Colonic mucosa (tissue), 4 donors: ENCODE measurements at places on chromosomes 16 and 17. TPM values are rescaled to one million over a fixed set of nuclear protein-coding genes. Genes with fewer than 3 reads are reported as not detected.

Gene SLC5A10
- total RNA-seq: not detected

Gene ODAD4
- 0.15 TPM for total RNA-seq

DNA sequence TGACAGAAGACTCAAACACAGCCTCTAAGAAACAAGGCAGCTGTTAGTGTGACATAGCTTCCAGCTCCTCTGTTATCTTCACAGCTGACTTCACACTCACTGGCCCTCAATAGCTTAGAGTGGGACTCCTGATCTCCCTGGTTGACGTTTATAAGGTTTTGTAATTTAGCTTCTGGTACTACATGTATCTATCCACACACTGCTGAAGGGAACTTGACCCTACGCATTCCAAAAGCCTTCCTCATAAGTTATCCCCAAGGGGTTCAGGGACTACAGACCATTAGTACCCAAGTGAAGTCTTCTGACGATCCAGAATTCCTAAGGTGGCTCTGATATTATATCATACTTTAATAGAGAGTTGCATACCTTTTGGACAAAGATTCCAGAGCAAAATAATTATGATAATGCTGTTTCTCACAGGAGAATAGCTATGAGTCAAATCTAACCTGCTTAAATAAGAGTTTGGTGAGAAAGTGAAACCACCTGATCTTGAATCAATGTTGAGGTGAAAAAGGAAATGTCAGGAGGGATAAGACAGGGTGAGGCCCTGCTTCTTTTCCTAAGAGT is 14.5 kb downstream of the ACACA start:
- no peak for DNase-seq

Gene PRSS53
- 2.6 TPM for total RNA-seq

GRCh38 chr16:69077251-69077650 is 28.2 kb upstream of the HAS3 start:
- no peak for DNase-seq

DNA sequence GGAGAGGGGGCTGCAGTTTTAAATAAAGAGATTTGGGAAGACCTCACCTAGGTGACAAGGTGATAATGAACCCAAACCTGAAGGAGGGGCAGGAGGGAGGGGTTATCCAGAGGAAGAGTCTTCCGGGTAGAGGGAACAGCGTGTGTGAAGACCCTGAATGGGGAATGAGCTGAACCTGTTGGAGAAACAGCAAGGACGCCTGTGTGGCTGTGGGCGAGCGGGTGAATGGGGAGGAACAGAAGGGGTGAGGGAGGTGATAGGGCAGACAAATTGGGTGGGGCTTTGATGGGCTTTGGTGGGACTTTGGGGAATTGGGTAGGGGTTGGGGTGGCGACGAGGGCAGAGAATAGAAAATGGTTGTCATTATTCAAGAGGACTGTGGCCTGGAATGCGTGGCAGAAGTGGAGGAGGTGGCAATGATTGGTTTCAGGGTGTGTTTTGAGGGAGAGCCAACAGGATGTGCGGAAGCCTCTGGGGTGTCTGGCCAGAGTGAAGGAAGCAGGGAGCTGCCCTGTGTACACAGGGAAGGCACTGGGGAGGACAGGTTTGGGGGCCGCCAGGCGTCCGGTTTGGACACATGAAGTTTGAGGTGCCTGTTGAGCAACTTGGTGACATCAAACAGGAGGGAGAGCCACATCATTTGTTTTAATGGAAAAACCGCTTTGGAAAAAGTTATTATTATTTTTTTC is 48.7 kb downstream of the NKD1 start:
- no peak for DNase-seq

Gene MMP28
- total RNA-seq: 66.7 TPM
